ENCODE measurements at places on chromosomes 5 and 9.

DNA sequence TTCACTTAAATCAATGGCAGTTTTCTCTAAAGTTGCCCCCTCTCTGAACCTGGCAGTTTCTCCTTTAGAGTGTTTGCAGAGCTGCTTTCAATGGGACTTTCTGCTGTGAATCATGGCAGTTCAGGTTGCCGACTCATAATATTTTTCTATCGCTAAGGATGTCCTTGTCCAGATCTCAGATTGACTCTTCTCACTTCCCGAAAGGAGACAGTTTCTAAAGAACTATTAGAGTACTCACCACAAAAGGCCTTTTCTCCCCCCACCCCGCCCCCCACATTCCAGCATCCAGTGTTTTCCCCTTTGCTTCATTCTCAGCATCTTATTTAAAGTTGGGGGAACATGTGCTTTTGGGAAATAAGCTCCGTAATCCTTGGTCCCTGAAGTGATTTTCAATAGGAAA lies 443.5 kb upstream of the KLF4 start:
- no peak for DNase-seq

GRCh38 chr5:126139773-126140172 lies 283.4 kb upstream of the GRAMD2B start:
- no peak for DNase-seq

- no peak for DNase-seq
Observed at GRCh38 chr5:155649666-155650065, 636.1 kb downstream of the KIF4B start.

- DNase-seq: no peak
Observed at GRCh38 chr9:114416906-114417305, 29.1 kb upstream of the AKNA start.

- DNase-seq: no peak
Observed at GRCh38 chr5:170173227-170173626, 59.6 kb upstream of the C5orf58 start.

- no peak for DNase-seq
Observed at GRCh38 chr9:19451240-19452087, 42.7 kb downstream of the ACER2 start.
